Cortex of kidney (tissue), 1 donor: ENCODE measurements at places on chromosomes 7 and 10.

DNA sequence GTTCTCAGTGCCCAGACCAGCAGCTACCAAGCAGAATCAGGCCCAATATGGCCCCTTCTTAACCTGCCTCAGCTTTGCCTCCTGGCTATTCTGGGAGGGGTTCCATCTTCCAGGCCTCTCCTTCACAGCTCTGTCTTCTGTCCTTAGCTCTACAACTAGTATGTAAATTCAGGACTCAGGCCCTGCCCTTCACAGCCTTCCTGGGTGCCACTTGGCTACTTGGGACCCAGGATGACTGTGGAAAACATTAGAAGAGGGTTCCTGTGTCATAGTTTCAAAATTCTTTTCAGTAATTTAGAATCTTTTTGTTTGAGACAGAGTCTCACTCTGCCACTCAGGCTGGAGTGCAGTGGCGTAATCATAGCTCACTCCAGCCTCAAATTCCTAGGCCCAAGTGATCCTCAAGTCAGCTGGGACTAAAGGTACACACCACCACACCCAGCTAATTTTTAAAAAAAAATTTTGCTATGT lies 33.2 kb upstream of the PAPSS2 start:
- no peak for DNase-seq

DNA sequence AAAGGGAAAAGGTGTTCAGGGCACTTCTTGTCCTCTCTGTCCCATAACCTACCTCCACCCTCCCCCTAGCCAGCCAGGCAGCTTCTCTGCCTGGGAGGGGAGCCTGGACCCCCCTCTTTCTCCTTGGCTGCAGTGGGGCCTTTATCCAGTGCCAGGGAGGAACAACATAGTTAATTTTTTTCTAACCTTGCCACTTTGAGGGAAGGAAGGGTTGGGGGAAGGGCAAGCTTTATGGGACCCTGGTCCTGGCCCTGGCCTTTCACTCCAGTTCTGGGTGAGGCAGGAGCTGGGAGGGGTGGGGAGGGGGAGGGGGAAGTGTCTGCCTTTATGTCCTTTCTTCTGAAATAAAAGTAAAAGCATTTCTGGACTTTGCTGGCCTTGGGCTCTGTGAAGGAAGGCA lies 4.5 kb downstream of the VGF start:
- DNase-seq: no peak

GRCh38 chr7:17940951-17941431 lies 697 bp upstream of the SNX13 start:
- no peak for DNase-seq

DNA sequence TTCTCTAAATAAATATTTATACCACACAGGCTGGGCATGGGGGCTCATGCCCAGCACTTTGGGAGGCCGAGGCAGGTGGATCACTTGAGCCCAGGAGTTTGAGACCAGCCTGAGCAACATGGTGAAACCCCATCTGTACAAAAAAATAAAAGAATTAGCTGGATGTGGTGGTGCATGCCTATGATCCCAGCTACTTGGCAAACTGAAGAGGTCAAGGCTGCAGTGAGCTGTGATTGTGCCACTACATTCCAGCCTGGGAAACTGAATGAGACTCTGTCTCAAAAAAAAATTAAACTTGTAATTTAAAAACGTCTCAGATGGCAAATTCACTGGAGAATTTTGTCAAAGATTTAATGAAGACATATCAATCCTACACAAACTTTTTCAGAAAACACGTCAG lies 277.6 kb upstream of the BMPER start:
- DNase-seq: no peak

GRCh38 chr10:21080261-21080660 lies 183.2 kb upstream of the NEBL start:
- no peak for DNase-seq
